ENCODE measurements at places on chromosomes 7 and 10.

DNA sequence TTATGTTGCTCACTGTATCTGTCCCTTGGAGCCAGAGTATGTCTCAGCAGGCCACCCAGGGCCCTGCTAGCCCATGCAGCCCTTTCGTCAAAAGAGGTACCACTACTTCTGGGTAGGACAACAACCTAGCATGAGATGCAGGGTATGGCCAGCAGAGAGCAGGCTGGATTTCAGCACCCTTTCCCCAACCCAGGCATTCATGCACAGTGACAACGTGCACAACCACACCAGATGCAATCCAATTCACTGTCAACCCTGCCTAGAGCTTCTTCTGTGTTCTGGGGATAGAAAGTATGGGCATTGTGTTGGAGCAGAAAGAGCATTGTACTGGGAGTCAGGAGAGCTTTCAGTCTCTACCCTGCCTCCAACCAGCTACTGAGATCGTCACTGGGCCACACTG lies 37.9 kb downstream of the JAZF1 start:
- DNase-seq: no peak

DNA sequence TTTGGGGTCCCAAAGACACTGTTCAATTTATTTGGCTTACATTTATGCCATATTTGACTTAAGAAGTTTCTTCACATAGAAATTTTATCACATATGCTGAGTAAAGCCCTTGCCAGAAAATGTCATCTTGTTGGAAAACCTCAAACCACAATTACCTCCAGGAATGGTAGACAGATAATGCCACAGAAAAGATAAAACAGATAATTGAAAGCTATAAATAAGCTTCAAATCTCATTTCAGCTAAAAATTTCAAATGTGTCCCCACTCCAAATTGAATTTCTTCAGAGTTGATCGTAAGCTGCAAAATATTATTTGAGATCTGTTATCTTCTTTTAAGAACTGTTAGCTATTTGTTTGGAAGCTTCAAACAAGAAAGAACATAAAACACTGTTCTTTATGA lies 176.4 kb upstream of the PTN start:
- no peak for DNase-seq

DNA sequence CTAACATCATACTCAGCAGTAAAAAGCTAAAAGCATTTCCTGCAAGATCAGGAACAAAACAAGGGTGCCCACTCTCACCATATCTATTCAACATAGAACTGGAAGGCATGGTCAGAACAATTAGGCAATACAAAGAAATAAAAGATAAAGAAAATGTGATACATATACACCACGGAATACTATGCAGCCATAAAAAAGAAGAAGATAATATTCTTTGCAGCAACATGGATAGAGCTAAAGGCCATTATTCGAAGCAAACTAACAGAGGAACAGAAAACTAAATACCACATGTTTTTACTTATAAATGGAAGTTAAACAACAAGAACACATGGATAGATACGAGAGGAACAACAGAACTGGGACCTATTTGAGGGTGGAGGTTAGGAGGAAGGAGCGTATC lies 652.7 kb downstream of the GRID1 start:
- no peak for DNase-seq

- DNase-seq: no peak
Observed at GRCh38 chr7:69864274-69864673, 266.0 kb downstream of the AUTS2 start.

DNA sequence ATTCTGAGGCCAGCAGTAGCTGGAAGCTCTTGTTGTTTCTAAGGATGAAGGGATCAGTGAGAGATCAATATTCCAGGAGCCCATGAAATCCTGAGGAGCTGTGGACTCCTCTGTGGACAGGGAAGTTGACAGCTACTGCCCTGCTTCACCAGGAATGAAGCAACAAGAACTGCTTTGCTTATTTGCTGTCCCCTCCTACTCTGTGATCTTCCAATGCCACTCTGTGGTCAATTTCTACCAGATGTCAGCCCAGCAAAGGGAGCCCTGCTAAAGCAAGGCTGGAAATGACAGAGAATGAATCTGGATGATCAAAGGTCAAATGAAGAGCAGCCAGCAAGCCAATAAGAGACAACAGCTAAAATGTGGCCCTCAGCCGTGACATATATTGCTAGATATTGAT lies 227.5 kb upstream of the CHRM2 start:
- DNase-seq: no peak

- no peak for DNase-seq
Observed at GRCh38 chr10:47383261-47384147, 589 bp downstream of the ZNF488 start.

GRCh38 chr7:80934321-80934720 lies 15.5 kb upstream of the SEMA3C start:
- DNase-seq: no peak
